ENCODE measurements at places on chromosomes 11 and 22.
A peak's percentile ranks its signal among the peaks of the same experiment; 100 is the strongest.

DNA sequence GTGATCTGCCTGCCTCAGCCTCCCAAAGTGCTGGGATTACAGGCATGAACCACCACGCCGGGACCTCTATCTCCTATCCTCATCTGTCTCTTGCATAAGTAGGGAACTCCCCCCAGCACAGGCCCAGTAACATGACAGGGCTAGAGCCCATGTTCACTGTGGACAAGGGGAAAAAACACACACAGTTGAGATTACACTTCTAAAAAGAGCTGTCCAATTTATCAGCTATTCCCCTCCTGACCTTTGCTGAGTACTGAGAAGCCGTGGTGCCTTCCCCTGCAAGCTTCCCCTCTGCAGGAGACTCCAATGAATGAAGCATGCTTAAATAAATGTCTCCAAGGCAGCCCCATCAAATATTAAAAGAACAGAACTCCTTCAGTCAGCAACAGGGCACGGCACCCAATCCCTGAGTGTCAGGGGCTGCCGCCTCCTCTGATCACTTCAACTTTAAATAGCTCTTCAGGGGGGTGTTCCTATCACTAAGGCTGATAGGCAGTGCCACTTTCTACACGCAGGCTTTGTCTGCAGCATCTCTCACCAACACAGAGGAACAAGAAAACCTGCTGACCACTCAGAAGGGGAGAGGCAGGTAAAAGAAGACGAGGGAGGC, 385.5 kb downstream of the OPCML start:
- no peak for DNase-seq

- no peak for DNase-seq
Observed at GRCh38 chr22:32849501-32849900, 48.0 kb downstream of the TIMP3 start.

DNA sequence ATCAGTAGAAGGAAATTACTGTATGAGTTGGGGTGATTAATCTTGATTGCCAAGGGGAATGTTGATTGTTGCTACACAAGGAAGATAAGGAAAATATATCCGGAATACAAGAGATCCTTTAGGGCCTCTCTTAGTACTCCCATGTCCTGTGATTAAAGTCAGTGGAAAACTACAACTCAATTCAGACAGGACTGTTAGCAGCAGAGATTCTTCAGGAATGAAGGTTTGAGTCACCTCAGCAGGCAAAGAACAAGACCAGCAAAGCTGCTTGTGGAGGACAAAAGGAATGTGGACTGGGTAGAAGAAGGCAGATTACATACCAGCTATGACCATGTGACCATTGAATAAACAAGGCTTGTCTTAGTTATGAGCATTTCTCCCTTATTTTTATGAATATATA, 478.2 kb downstream of the BUD13 start:
- DNase-seq, result no peak

- DNase-seq, result no peak
Observed at GRCh38 chr11:44207292-44207691, 102.6 kb downstream of the ALX4 start.

- DNase-seq, result no peak
Observed at GRCh38 chr11:134572741-134573675, 161.0 kb upstream of the B3GAT1 start.

DNA sequence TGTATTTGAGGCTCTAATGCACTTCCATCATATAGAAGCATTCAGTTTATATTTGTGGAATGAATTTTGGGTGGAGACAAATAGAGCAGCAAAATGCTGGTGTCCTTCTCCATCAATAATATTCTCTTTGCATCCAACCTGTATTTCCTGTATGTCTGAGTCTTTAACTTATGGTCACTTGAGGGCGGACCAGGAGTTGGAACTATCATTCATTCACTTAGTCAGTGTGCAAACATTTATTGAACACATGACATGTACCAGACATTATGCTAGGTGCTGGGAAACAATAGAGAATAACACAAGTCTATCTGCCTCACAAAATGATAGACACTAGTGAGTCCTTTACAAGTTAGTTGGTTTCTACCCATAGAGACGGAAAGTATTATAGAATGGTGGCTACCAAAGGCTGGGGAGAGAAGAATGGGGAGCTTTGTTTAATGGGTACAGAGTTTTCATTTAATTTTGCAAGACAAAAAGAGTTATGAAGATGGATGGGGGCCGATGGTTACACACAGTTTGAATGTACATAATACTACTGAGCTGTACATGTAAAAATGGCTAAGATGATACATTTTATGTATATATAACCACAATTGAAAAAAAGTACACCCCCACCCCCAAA, 4.6 kb upstream of the TMEM123 start:
- DNase-seq, result no peak

DNA sequence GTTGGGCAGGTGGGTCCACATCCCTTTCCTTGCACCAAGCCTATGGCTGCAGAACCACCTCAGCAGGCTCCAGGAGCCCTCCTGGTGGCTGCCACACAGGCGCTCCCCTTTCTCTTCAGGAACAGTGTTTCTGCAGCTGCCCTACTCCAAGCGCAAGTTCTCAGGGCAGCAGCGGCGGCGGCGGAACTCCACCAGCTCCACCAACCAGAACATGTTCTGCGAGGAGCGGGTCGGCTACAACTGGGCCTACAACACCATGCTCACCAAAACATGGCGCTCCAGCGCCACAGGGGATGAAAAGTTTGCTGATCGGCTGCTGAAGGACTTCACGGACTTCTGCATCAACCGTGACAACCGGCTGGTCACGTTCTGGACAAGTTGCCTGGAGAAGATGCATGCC, 38.2 kb upstream of the YWHAH start:
- no peak for DNase-seq

DNA sequence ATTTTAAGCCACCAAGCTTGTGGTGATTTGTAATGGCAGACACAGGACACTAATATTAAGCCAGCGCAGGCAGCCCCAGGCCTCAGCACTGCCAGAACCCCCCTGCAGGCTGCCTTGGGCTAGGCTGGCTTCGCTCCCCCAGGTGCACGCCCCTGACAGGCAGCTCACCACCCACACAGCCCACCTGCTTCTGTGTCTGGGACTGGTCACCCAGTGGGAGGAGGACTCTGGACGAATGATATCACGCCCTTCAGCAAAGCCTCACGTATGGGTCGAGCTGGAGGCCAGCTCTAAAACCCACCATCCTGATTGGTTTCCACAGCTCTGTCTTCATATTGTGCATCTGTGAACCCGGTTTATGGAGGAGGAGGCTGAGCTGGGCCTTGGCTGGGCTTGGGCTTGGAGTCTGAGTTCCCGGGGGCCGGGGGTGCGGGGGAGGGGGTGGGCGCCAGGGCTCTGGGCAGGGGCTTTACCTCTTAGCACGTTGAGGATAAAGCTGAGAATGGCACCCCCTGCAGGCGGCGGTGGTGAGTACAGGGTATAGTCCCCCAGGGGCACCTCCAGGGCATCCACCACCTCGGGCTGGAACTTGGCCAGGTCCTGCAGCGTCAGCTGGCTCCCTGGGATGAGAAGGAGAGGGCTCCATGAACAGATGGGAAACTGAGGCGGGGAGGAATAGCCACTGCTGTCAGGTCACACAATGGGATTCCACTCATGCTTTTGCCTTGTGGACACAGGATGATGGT, 13.8 kb downstream of the GGT5 start:
- peak; percentile 76 for DNase-seq

DNA sequence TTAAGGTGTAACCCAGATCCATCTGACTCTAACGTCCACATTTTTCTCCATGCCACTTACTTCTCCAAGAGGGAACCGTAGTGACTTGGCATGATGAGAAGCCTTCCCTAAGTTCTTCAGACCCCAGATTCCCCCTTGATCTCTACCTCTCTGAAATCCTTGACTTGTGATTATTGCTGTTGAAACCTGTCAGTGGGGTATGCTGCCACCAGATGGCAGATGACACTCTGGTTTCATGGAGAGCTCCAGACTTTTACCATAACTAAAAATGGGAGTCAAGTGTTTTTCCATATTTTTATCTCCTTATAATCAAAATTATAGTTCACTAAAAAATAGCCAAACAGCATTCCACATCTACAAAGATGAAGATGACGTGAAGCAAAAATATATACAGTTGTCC, 504.2 kb downstream of the SOX6 start:
- no peak for DNase-seq

DNA sequence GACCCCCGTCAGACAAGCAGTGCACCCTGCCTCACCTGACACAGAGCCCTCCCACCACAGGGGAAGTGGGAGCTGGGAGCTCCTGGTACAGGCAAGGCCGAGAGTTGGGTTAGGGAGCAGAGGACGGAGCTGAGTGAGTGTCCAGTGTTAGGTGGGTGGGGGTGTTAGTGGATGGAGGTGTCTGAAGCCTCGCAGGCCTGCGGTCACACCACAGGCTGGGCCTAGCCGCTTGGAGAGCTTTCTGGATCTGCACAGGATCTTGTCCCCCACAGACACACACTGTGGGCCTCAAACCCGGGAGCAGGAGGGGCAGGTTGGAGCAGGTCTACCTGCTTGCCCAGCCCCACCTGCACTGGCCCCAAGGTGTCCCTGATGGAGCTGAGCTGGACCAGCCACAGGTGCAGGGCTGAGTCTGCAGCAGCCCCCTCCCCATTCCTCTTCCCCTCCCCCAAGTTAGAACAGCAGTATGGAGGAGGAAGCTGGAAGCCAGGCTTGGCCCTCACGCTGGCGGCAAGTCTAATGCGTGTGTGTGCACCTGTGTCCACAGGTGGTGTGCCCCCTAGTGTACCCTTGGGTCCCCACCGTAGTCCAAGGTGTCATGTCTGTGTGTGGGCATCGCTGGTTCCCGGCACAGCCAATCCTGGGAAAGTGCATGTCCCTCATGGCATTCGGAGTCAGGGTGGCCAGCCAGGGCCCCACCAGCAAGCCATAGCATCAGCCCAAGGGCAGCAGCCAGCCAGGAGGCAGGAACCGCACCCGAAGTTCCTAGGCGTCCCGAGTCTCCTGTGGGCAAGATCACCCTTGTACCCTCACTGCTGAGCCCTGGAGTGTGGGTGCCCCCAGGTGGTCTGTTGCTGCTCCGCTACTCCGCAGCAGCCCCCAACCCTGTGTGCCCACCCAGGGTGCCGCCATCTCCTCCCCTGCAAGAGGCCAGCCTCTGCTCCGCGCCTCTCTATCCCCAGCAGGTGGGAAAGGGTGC, 2.0 kb upstream of the GATD1 start:
- no peak for DNase-seq

DNA sequence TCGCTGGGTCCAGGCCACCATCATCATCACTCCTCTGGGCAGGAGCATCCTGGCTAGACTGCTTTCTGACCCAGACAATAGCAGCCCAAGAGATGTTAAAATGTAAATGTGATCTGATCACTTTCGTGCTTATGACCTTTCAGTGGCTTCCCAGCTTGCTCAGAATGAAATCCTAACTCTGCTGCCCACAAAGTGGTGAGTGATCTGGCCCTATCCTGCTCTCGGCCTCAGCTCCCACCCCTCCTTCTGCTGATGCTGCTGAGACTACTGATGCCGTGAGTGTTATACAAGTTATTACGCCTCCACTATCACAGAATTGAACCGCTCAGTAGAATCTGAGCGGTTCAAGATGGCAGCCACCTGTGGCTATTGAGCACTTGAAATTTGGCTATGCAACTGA, 26.2 kb downstream of the ELF5 start:
- DNase-seq, result no peak

DNA sequence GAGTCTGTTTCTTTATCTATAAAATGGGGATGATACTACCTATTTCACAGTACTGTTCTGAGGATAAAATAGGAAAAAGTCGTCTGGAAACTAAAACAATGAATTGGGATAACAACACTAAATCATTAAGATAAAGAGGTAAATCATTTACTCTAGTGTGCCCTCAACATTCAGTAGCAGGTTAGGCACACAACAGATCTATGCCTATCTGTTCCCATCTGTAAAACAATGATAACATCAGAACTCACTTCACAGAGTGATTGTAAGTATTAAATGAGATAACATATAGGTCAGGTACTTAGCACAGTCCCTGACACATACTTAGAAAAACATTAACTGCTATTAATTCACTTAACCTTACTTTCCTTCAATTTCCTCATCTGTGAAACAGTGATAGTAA, 36.9 kb downstream of the PAK1 start:
- no peak for DNase-seq

GRCh38 chr22:49317369-49317768, 510.3 kb downstream of the BRD1 start:
- no peak for DNase-seq

GRCh38 chr11:43790444-43790794, 90.2 kb upstream of the ALKBH3 start:
- no peak for DNase-seq

DNA sequence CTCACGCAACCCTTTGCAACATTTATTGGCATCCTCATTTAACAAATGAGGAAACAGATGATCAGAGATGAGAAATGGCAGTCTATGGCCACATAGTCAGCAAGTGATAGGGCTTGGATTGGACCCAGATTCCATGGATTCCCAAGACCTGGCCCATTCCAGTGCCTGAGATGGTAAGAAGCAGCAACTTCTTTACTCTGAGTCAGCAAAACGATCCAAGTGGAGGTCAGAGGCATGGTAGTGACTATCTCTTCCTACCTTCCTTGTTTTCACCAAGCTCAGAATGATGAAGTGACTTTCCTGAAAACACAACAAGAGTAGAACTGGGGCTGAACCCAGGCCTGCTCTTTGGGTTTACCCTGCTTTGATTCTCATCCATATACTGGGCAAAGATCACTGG, 293.1 kb downstream of the TENM4 start:
- no peak for DNase-seq

DNA sequence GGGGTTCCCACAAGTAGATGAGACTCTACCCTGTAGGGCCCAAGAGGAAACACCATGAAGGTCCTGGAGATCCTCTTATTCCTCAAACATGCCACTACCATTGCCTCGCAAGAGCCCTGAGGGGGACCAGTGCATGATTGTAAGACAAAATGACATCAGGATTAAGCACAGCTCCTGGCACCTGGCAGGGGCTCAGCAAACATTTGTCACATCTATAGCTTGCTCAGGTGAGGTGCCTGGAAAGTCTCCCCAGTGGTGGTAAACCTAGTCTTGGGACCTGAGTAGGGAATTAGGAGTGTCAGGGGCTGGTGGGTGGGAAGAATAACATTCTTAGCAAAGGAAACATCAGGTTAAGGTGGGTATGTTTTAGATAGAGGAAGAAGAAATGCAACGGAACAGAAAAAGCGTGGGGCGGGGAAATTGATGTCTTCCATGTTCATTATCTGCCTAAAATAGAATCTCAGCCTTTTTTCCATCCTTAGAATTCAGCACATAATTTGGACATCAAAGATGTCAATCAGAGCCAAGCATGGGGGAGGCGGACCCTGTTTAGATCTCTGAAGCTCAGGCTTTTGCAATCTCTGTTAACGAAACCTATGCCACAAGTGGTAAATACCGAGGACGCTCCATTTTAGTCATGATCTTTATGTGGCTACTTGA, 924 bp downstream of the YPEL1 start:
- no peak for DNase-seq

DNA sequence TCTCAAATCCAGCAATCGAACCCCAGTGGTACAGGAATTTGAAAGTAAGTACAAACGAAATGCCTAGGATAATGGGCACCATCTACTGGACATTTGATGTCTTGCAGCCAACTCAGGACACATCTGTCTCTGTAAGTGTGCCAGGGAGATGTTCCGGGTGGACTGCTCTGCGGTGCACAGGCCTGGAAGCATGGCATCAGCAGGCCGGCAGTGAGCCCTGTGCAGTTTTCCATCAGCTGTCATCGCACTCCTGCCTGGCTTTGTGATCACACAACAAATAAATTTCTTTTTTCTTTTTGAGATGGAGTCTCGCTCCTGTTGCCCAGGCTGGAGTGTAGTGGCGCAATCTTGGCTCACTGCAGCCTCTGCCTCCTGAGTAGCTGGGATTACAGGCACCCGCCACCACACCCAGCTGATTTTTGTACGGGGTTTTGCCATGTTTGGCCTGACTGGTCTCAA, 71.0 kb downstream of the JAM3 start:
- DNase-seq, result peak; percentile 69
